ENCODE measurements at places on chromosomes 5 and 9.

DNA sequence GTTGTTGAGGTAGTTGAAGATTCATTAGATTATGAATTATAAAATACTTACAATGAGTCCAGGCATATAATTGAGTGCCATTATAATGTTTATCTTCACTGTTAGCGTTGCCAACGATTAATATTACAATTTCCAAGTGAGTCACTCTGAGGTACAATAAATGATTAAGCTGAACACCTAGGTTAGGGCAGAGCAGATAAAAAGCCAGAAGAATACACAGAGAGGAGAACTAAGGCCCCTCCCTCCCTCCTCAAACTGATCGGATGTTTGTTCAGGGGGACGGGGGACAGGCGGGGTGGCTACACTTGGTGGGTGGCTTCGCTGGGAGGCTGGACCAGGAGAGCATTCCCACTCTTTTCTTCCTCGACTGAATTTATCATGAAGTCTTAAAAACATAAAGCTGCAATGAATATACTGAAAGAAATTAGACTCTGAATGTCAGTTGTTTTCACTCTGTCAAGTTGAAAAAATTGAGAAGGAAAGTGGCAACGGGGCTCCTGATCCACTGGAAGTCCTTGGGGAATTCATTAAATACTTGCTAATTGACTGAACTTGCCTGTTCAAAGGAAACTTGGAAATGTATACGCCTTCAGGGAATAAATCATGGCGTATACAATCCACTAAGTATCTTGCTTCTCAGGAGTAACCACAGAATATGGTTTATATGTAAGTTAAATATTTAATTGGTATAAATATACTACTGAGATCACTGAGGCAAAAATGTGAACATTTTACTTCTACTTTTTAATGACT is 198.1 kb downstream of the TSSK1B start:
- no peak for DNase-seq

DNA sequence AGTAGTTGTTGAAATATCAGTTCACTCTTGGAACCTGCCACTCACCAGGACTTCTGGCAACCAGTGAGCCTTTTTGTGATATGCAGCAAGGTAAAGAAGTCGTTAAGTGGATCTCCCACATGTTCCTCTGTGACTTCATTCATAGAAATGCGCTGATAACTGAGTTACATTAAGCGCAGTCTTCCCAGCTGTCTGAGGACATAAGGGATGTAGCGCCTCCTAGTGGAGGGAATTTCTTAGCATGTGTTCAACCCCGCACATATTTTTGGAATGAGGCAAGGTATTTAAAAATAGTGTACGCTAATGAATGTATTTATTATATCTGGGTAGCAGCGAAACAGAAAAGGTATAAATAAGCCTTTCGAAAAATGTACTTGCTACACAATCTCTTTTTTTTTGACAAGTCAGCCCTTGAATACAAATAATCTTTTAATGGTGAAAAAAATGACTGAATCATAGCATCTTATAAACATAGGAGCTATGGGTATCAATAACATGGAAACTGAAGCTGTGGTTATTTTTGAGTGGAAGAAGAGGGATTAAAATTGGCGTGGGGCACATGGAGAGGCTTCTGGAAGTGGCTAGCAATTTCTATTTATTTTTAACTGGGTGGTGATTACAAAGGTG is 38.0 kb downstream of the PALM2AKAP2 start:
- peak; percentile 97 for DNase-seq

DNA sequence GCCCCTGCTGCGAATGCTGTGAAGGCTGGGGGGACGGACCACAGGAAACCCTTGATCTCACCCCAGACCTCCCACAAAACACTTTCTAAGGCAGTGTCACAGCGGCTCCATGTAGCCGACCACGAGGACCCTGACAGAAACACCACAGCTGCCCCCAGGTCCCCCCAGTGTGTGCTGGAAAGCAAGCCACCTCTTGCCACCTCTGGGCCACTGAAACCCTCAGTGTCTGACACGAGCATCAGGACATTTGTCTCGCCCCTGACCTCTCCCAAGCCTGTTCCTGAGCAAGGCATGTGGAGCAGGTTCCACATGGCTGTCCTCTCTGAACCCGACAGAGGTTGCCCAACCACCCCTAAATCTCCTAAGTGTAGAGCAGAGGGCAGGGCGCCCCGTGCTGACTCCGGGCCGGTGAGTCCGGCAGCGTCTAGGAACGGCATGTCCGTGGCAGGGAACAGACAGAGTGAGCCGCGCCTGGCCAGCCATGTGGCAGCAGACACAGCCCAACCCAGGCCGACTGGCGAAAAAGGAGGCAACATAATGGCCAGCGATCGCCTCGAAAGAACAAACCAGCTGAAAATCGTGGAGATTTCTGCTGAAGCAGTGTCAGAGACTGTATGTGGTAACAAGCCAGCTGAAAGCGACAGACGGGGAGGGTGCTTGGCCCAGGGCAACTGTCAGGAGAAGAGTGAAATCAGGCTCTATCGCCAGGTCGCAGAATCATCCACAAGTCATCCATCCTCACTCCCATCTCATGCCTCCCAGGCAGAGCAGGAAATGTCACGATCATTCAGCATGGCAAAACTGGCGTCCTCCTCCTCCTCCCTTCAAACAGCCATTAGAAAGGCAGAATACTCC is 84.7 kb downstream of the GOLPH3 start:
- DNase-seq = no peak

GRCh38 chr9:13744261-13744901 is 464.9 kb upstream of the MPDZ start:
- DNase-seq = no peak

DNA sequence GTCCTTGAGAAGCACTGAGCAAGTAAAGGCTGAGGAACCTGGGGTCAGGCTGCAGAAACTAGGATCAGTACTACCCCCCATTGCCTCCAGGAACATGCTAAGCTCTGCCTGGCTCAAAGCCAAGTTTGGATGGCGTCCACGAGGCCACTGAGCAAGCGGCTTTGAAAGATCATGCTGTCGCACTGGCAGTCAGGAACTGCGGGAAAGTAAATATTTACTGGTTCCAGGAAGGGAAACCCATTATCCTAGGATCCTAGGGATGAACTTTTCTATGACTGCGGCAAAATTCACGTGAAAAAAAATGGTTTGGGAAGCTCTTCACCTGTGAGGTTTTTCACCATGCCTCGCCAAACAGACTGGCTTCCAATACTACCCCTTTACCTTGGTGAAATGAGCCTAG is 75.3 kb upstream of the PJA2 start:
- no peak for DNase-seq

- DNase-seq = no peak
Observed at GRCh38 chr5:116271446-116272025, 186.7 kb downstream of the COMMD10 start.

DNA sequence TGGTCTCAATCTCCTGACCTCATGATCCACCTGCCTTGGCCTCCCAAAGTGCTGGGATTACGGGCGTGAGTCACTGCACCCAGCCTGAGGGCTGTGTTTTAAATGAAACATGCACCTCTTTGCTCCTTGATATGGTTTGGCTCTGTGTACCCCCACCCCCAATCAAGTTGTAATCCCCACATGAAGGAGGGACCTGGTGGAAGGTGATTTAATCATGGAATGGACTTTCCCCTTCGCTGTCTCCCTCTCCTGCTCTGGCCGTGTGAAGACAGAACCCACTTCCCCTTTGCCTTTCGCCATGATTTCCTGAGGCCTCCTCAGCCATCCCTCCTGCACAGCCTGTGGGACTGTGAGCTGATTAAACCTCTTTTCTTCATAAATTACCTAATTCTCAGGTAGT is 12.5 kb upstream of the NOTCH1 start:
- no peak for DNase-seq

DNA sequence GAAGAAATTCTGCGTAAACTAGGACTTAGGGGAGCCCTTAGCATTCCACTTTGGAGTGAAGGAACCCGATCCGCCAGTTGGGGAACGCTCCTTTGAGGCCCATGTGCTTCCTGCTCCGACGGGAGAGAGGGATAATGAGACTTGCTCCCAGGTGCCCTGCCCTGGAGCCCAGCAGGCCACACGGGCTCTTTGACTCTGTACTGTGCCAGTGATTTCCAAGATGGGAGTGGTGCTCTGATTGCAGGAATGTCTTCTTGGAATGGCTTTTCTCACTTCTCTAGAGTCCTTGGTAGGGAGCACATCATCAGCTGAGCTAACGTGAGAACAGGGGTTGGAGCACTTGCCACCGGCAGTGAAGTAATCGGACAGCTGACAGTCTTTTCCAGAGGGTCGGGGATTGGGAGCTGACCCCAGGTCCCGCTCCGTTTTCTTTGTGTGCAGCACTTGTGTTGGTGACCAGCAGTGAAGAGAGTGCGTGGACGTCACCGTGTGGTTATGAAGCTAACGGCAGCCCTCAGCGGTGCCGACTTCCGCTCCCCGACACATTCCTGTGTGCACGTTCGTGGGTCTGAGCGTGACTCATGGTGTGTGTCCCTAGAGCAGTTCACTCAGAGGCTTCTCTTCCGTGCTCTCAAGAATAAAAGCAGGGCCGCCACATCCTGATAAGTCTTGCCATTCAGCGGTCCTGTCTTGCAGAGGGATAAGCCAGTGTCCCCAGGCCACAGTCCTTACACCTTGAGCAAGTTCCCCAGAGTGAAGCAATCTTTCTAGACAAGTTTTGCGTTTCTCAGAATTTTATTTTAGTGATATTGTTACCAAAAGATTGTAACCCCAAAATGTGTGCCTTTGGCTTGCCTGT is 25.6 kb downstream of the ABL1 start:
- peak; percentile 96 for DNase-seq

DNA sequence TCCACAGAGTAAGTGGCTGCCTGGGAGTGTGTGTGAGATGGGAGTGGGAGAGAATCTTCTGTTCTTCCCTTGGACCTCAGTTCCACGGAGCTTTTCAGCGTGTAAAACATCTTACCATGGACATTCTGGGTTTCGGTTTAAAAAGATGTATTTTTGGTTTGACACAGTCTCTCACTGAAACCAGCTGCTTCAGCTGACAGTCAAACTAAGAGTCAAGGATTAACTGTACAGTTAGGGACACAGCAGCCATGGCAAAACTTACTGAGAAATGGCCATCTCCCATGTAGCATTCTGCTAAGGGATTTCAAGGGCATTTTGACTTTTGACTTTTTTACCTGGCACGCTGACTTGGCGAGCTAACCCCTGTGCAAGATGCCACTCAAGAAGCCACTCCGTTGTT is 93.8 kb upstream of the IL12B start:
- no peak for DNase-seq

- no peak for DNase-seq
Observed at GRCh38 chr5:151718153-151718552, 31.4 kb upstream of the SPARC start.

GRCh38 chr5:40560474-40561110 is 119.1 kb upstream of the PTGER4 start:
- no peak for DNase-seq

DNA sequence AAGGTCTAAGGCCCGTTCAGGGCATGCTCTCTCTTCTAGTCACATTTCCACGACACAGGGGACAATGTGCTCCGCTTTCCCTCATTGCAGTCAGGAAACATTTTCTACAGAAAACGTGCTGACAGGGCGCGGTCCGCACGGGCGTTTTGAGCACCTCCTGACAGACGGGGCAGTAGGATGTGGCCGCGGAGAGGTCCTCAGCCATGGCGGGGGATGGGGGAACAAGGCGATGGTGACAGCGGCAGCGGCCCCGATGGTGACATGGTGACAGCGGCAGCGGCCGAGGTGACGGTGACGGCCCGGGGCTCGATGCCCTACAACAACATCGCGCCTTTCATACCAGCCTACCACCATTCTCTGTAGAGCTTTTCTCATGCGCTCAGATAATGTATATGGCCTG is 4.1 kb downstream of the PLPP1 start:
- DNase-seq = no peak

DNA sequence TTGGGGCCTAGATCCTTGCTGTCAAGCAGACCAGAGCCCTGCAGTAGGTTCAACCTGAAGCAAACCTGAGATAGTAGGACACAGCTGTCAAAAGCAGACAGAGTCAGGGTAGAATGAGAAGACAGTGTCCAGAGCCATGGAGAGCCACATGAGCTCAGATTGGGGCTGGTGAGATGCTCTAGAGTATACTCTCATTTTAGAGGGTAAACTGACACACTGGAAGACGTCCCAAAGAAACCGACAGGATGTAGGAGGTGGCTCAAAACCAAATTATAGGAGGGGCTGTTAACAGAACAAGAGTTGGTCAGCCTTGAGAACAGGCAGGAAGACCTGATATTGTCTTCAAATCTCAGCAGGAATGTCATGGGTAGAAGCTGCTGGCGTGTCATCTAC is 11.5 kb downstream of the CCDC69 start:
- DNase-seq = no peak

DNA sequence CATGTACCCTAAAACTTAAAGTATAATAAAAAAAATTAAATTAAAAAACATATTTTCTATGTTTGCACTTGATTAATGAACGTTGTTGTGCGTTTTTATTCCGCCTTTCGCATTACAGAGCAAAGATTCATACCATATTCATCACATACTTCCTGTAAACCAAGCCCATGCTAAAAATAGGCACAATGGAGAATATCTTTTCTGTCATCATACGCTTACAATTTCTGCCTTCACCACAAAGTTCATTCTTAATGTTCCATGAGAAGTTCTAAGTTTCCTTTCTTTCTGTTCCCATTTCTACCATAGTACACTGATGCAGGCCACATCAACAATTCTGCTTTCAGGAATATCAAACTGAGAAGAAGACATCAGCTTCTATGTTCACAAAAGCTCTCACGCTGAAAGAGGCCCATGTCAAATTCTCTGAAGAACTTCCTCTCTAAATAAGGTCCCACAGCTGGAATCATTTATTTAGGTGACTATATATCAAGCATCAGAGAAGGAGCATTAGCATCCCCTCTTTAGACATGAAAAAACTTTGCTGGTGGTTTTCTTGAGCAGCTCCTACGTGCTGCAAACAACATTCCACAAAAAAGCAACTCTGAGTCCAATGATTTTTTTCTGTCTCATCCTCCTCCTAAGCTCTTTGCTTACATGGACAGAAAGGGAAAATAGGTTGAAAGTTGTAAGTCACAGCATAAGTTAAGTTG is 456.4 kb downstream of the CDH10 start:
- DNase-seq = no peak

GRCh38 chr5:1763548-1763911 is 36.1 kb downstream of the MRPL36 start:
- peak; percentile 57 for DNase-seq

DNA sequence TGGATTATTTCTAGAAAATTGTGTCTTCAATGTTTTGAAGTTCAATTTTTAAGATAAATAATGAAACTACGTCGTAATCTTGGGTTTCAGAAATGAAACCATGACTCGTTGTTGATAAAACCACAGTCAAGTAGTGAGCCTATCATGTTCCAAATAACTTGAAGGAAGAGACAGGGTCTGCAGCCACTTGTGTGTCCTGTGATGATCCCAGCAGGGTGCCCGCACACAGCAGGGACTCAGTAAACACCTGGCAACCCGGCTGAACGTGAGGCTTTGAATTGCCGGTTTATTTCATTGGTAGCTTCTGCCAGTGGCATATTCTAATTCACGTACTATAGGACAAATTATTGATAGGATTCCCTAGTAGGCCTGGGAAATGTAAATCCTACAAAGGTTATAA is 679.6 kb downstream of the IRX1 start:
- DNase-seq = no peak

DNA sequence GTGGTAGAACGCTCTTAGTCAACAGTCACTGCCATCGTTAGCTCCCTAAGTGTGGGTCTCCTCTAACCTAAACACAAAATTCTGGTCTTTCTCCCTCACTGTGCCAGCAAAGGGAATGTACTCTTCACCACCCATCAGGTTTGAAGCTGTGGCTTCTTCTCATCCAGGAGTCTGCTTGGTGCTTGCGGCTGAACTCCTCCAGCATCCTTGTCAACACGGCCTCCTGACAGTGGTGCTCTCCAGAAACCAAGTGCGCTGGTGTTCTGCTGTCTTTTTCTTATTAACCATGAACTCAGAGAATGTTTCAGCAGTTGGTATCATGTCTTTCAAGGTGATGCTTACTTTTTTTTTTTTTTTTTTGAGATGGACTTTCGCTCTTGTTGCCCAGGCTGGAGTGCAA is 23.9 kb upstream of the LPCAT1 start:
- no peak for DNase-seq
